ENCODE measurements at places on chromosomes 1 and 21.

DNA sequence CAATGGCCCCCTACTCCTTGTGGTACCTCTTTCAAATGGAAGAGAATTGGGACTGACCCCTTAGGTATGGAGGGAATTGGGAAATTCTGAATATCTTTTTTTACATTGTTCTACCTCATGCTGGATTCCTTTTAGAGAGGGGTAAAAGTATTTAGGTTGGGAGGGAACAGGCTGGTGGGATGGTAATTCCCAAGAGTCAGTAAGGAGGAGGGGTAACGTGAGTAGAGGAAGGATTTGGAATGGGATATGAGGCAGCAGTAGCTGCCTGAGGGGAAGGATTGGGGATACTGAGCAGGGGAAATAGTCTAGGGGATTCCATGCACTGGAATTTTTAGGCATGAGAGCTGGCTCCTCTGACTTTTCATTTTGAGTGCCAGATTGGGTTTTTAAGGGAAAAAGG is 3.8 kb upstream of the AADACL3 start:
- no peak for DNase-seq

DNA sequence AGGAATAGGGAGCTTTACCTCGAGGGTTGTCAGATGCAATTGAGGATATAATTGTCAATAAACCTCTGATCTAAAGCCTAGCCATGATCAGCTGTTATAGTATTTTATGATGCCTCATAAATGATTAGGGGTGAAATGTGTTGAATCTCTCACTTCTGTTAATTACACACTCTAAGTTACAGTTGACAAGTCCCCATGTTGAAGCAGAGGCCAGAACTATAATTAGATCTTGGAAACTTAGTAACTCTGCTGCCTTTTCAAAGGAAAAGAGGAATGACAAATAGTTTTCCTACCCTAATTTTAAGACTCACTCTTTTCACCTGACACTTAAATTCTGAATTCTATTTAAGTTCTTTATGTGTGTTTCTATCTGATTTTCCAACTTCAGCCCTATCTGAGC is 33.8 kb downstream of the CCSAP start:
- no peak for DNase-seq

DNA sequence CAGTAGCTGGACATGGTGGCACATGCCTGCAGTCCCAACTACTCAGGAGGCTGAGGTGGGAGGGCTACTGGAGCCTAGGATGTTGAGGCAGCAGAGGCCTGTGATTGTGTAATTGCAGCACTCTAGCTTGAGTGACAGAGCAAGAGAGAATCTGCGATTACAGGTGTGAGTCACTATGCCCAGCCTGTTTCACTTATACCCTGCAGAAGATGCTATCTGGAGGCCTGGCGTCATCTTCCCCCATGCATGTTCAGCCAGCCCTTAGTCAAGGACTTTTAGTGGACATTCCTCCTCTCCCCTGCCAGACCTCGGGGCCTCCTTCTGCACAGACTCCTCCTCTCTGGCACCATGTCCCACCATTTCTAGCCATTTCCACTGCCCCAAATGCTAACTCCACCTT is 36.3 kb upstream of the RCC2 start:
- peak; percentile 27 for DNase-seq

DNA sequence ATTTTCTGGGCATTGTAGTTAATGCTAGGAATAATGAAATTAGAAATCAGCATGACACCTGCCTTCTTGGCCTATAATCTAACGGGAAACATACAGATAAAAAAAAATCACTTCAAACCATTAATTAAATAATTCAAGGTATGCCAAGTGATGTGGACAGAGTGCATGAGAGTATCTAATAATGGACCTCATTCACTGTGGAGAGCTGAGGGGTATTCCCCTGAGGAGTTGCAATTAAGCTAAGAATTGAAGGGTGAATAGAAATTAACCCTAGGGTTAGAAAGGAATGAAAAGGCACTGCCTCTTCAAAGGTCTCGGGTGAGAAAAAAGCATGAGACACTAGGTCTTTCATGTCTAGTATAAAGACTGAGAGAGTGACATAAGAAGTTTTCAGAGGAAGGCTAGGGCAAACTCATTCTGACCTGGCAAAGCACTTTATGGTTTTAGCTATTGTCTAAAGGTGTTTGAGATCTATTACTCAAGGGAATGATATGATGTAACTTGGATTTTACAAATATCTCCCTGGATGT is 466.1 kb downstream of the KCNT2 start:
- DNase-seq = no peak

DNA sequence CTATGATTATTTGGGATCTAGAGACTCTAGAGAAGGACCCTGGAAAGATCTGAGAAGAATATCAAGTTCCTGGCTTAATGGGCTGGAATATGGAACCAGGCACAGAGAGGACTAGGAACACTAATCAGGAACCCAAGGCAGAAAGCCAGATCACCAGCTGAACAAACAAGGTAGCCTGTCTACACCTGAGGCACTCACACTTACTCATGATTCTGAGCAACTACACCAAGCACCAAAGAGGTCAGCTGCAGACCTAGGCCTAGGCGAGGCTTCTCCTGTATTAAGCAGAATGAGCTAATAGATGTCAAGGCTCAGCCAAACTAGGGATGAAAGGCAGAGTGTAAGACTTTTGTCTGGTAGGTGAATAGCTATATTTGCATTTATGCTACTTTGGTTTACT is 368.1 kb downstream of the LTN1 start:
- DNase-seq = no peak

DNA sequence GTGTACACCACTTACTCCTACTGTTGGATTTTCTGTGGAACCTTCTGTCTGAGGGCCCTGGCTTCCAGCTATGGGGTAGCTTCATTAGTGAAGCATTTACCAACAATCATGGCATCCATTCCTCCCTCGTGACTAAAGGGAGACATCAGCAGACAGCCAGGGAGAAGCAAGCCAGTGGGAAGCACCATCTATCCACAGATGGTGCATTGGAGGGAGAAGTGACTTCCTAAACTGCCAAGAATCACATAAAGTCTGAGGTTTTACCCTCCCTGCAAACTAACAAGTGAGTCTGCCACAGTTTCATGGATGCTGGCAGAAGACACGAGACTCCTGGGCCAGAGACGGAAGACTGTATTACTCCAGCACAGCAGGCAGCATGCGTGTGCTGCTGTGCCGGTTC is 31.4 kb downstream of the UMODL1 start:
- no peak for DNase-seq

- no peak for DNase-seq
Measured at GRCh38 chr21:46188226-46189212, 4.3 kb upstream of the SPATC1L start.

- DNase-seq = no peak
Measured at GRCh38 chr1:116997066-116997465, 4.5 kb upstream of the CD101 start.

- DNase-seq = no peak
Measured at GRCh38 chr1:237005674-237006073, 1.4 kb upstream of the MT1HL1 start.

DNA sequence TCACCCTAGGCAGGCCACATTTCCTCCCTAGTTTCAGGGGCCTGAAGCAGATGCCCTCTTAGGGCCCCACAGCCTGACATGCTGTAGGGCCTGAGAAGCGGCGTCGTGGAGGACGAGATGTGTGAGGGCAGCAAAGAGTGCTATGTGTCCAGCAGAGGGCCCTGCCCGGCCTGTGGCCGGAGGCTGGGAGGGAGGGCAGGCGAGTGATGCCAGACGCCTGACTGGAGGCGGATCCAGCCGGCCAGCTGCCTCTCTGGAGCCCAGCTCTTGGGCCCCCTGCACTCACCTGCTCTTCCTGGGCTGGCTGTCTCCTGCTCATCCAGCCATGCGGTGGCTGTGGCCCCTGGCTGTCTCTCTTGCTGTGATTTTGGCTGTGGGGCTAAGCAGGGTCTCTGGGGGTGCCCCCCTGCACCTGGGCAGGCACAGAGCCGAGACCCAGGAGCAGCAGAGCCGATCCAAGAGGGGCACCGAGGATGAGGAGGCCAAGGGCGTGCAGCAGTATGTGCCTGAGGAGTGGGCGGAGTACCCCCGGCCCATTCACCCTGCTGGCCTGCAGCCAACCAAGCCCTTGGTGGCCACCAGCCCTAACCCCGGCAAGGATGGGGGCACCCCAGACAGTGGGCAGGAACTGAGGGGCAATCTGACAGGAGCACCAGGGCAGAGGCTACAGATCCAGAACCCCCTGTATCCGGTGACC is at the start of gene GPR37L1:
Gene GPR37L1 (plus strand): TSS at position 279 of the 697 bp plus-strand sequence. CDS start 47 bp downstream, at position 326.
- no peak for DNase-seq

DNA sequence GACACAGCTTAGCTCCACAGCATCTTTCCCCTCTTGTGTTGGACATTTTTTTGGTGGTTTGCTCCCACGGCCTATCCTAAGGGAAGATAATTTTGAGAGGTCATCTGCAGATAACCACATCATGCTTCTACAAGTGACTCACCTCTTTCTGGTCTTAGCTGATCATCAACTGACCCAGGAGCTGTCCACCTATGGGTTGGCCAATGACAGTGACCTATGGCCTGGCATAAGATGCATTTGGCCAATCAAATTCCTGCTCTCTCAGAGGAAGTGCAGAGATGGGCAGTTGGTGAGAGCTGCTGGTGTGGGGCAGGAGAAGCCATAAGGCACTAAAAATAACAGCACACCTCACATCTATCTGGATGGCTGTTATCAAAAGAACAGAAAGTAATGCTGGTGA is 100.0 kb upstream of the CLDN14 start:
- DNase-seq = no peak

- no peak for DNase-seq
Measured at GRCh38 chr1:234409328-234409727, 36.1 kb downstream of the COA6 start.

- no peak for DNase-seq
Measured at GRCh38 chr1:215744419-215744818, 177.3 kb downstream of the KCTD3 start.

DNA sequence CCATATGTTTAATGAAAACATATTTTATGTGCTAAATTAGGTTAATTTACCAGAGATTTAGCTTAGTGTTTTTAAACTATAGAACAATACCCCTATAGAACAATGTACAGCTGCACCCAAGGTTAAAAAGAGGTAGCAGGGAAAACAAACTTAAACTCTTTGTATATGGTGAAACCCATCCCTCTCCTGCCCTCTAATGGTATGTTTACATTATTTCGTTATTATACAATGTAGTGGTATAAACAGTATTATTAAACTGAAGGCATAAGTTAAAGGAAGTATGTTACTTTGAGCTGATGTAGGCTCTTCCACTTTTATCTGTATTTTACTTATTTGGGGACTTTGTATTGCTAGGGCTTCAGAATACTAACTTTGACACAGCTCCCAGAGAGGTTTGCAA is 16.7 kb upstream of the ZYG11A start:
- no peak for DNase-seq

DNA sequence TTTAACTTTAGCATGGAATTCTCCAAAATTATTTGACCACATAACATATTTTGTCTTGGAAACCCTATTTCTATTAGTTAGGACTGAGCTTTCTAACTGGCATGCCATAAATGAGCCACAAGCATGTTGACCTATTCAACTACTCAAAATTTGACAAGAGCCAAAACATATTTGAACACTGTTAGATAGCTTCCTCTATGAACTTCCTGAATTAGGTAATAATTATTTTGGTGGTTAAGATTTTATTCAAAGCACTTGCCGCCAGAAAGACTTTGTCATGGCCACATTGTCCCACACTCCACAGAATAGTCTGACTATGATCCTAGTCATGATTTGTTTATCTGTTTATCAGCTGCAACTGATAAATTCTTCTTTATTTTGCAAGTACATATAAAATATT is 23.1 kb upstream of the CTPS1 start:
- DNase-seq = no peak

DNA sequence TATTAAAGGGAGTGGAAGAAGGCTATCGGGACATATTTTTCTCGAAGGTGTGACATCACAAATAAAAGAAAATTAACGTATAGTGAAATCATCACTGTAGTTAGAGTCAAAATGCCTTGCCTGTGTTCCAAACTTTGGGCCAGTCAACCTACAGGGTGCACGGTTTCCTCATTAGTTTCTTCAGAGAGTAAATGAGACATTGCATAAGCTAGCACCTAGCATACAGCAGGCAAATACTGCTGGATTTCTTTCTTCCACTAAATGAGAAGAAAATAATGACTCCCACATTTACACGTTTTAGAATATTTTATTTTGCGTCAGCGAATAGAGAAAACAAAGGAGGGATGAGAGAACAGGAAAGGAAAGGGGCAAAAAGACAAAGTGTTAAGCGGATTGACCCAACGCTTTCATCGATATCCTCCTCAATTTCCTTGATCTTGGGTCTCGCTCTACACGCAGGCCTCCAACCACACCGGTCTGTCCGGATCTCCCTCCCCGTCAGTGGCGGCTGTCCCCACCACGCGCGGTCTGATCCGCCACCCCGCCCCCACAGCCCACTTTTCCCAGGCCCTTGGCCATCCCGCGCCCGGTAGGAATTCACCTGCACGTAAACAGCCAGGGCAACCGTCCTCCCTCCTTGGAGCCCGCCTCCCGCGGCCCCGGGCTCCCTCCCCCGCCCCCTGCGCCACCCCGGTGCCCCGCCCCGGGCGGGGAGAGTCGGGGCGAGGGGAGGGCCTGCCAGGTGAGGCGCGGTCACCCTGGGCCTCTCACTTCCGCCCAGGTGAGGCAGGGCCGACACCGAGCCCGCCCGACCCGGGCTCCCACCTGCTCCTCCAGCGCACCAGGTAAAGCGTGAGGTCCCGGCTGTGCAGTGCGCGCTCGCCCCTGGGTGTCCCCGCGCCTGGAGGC is at the start of gene PATJ:
Gene PATJ (plus strand): TSS at position 770 of the 909 bp plus-strand sequence. CDS start 20,413 bp downstream, outside the sequence.
- no peak for DNase-seq

DNA sequence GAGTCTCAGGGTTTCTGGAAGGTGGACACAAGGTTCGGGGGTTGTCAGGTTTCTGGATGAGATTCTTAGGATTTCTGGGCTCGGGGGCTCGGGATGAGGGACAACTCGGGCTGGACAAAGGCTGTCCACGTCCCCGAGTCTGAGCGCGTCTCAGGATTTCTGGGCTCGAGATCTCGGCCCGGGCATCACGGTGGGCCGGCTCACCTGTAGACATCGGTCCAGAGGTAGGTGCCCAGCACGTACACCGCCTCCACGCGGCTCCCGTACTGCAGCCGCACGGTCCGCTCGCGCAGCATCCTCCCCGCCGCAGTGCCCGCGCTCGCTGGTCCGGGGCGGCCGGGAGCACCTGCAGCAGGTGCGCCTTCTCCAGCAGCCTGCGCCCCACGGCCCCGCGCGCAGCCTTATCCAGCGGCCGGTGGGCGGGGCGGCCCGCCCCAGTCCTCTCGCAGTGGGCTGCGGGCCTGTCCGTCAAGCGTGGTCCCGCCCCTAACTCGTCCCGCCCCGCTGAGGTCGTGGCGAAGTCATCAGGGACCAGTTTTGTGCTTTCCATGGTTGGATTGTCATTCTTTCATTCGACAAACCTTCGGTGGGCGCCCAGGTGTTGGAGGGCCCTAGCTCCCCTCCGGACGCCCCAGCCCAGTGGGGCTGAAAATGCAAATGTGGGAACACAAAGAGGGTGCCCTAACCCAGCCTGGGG is at the start of gene PADI2:
Gene PADI2 (minus strand): TSS at position 376 of the 697 bp plus-strand sequence. CDS start 80 bp downstream, at position 296.
- no peak for DNase-seq

DNA sequence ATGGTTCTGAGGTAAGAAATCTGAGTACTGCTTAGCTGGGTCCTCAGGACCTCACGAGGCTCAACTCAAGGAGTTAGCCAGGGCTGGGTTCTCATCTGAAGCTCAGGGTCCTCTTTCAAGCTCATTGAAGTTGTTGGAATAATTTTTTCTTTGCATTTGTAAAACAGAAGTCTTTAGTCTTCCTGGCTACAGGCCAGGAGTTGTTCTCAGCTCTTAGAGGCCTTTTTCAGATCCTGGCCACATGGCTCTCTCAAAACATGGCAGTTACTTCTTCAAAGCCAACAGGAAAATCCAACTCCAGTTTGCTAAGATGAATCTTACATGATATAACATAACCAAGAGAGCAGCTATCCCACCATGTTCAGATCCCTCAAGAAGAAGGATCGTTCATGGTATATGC is 92.3 kb upstream of the CHODL start:
- no peak for DNase-seq

Measured in AG04450 (cell line).